MCF 10A (cell line): ENCODE measurements at places on chromosomes 4 and X. TPM values are rescaled to one million over a fixed set of nuclear protein-coding genes. Genes with fewer than 3 reads are reported as not detected.

DNASE1L1 gene
- total RNA-seq: 20.5 and 21.2 TPM in 2 replicates

POU4F2 gene
- total RNA-seq: not detected in 2 replicates

HSFX2 gene
- total RNA-seq: 0.82 TPM in 1 of 2 replicates, not detected in the other

RADX gene
- total RNA-seq: 2.2 TPM in 2 replicates

MAOA gene
- total RNA-seq: 8.2 and 9.8 TPM in 2 replicates

ASB9 gene
- 0.68 TPM in 1 of 2 replicates, not detected in the other for total RNA-seq

COPS4 gene
- 34.7 and 36.6 TPM in 2 replicates for total RNA-seq
